ENCODE measurements at places on chromosomes 1 and 21. TPM values are rescaled to one million over a fixed set of nuclear protein-coding genes. Genes with fewer than 3 reads are reported as not detected.

- no peak overlapping the region for H3K4me3 ChIP-seq
- H3K4me1 ChIP-seq: no peaks in the 10 kb centered on the region
- DNase-seq: peak; percentile 85
Measured at GRCh38 chr1:175146529-175147213, 45.9 kb downstream of the KIAA0040 start.

DNA sequence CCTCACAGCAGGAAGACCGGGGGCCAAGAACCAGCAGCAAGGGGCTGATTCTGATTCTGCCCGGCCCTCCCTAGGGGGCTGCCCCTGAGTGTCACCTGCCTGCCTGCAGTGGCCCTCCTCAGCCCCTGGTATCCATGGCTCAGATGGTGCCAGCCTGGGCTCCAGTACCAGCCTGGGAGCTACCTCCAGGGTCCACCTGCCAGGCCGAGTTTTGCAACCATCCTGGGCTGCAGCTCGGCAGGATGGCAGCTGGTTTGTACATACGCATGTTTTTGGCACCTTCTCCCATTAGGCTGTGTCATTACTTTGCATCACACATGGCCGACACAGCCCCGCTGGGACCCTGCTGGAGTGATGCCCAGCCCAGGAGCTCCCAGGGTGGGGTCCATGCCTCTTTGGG lies 93.3 kb upstream of the WNT4 start:
- no peaks in the 10 kb centered on the region for H3K4me1 ChIP-seq
- no peak overlapping the region for H3K27ac ChIP-seq
- no peak for DNase-seq
- peaks cover 15% of the 10 kb centered on the region for H3K27me3 ChIP-seq
- H3K4me3 ChIP-seq: no peak overlapping the region
- H3K36me3 ChIP-seq: no peaks in the 10 kb centered on the region

- H3K4me1 ChIP-seq: peaks cover 33% of the 10 kb centered on the region
- H3K4me3 ChIP-seq: no peak overlapping the region
- peak overlapping the region; percentile 36 for H3K27ac ChIP-seq
Measured at GRCh38 chr1:8599646-8600212, 217.7 kb downstream of the RERE start.

The CYP4A11 gene
- not detected for polyA plus RNA-seq

DNA sequence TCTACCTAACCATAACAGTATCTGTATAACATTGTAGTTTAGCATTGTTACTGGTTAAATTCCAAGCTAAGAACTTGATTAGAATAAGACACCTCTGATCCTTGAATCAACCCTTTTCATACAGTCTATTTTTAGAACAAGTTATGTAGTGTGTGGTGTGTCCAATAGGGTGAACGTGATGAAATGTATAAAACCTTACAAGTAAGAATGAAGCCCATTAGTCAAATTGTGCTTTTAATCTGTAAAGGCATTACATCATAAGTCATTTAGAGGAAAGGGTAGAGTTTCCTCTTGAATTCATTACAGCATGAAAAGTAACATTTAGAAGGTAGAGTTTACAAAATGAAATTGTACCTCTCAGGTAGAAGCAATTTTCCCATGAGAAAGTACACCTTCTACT lies 479.2 kb downstream of the LTN1 start:
- H3K4me3 ChIP-seq: no peak overlapping the region
- H3K27ac ChIP-seq: no peak overlapping the region
- peaks cover 5% of the 10 kb centered on the region for H3K4me1 ChIP-seq
- no peaks in the 10 kb centered on the region for H3K36me3 ChIP-seq

DNA sequence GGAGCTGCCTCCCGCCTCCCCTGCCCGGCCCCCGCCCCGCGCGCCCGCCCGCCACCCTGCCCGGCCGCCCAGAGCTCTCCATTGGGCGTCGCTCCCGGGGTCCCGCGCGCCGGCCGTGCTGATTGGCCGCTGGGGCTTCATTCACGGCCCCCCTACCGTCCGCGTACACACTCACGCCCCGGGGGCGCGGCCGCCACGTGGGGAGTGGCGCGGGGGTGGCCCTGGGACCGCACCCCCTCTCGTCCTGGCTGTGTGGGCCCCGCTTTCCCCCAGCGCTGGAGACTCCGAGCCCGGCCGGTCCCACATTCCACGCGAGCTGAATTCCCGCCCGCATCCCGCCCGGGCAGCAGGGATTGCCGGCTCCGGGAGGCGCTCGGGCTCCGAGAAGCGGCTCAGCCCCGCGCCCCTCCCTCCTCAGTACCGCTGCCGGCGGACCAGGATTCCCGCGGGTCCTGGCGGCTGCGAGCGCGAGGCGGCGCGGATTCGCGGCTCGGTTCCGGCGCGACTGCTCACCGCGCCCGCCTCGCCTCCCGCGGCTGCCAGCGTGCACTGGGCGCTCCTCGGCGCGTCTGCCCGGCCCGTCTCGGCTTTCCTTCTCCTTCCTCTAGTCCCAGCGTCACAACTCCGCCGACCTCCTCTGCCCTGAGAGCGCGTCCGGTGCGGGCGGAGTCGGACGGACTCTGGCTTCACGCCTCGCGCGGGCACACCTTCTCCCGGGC lies 450 bp upstream of the POU3F1 start:
- H3K27me3 ChIP-seq: peaks cover 54% of the 10 kb centered on the region
- H3K27ac ChIP-seq: no peak overlapping the region
- H3K4me3 ChIP-seq: peak overlapping the region; percentile 59
- peak; percentile 96 for DNase-seq

DNA sequence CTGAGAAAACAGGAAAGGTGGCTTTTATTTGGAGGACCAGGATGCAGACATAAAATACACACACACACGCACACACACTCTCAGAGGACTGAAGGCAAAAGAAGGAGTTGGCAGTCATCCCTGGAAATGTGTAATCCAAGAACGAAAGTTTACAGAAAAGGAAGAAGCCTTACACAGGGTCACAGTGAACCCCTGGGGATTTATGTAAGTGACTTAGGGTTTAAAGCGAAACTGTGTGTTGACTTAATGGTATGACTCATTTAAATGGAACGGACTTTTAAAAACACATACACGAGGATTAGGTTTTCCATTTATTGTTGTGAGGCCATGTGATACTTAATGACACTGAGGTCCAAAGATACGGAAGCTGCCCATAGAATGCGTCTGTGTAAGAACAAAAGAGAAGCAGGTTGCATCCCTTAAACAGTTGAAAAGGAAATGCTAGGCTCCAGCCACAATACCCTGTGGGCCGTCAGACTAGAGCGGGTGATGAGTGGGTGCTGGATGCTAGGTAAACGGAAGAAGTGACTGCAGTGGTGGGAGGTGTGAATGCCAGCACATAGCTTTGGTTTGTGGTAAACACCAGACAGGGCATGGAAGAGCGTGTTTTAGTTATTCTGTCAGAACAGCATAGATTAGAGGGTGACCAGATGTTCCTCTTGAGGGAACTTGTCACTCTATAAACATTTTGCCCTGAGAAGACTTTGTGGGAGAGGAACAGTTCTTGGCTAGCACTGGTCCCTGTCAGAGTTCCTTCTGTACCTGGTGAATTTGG lies 21.6 kb upstream of the BCL10 start:
- peak overlapping the region; percentile 7 for H3K4me3 ChIP-seq
- H3K27ac ChIP-seq: peak overlapping the region; percentile 1
- peaks cover 17% of the 10 kb centered on the region for H3K4me1 ChIP-seq
- no peak for DNase-seq
- H3K27me3 ChIP-seq: no peaks in the 10 kb centered on the region
- no peaks in the 10 kb centered on the region for H3K36me3 ChIP-seq

DNA sequence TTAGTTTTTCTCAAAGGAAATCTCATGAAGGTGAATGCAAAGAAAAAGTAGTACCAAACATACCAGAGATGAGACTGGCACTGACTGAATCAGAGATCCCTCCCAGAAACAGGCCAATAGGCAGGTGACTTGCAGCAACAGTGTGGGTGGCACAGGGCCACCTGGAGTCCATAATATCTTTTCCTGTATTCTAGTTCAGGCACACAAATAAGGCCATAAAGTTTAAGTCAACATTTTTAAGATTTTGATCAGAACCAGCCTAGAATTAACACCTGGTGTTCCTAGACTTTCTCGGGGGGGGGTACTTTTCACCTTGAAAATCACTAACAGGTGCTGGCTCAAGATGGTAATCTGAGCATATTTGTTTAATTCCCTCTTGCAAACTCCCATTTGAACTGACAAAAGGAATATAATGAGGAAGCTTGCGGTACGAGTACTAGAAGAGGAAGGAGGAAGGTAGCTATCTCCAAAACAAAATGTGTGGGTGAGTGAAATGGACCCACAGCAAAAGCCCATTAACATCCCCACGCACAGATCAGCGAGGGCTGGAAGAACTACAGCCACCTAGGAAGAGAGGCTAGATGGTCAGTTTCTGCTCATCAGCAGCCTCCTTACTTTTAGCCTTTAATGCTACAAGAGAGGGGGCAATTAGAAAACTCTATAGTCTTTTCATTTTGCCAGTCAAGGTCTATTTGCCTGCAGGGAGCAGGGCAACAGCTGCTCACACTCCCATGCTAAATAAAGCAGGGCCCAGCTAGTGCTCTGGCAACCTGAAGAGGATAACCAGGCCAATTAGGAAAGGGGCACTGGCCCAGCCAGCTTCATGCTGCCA lies 18.9 kb downstream of the SDE2 start:
- H3K27me3 ChIP-seq: no peaks in the 10 kb centered on the region
- DNase-seq: no peak
- H3K4me3 ChIP-seq: no peak overlapping the region
- no peak overlapping the region for H3K27ac ChIP-seq
- H3K36me3 ChIP-seq: peaks cover 46% of the 10 kb centered on the region
- H3K4me1 ChIP-seq: no peaks in the 10 kb centered on the region

The FMOD gene
- polyA plus RNA-seq: not detected

DNA sequence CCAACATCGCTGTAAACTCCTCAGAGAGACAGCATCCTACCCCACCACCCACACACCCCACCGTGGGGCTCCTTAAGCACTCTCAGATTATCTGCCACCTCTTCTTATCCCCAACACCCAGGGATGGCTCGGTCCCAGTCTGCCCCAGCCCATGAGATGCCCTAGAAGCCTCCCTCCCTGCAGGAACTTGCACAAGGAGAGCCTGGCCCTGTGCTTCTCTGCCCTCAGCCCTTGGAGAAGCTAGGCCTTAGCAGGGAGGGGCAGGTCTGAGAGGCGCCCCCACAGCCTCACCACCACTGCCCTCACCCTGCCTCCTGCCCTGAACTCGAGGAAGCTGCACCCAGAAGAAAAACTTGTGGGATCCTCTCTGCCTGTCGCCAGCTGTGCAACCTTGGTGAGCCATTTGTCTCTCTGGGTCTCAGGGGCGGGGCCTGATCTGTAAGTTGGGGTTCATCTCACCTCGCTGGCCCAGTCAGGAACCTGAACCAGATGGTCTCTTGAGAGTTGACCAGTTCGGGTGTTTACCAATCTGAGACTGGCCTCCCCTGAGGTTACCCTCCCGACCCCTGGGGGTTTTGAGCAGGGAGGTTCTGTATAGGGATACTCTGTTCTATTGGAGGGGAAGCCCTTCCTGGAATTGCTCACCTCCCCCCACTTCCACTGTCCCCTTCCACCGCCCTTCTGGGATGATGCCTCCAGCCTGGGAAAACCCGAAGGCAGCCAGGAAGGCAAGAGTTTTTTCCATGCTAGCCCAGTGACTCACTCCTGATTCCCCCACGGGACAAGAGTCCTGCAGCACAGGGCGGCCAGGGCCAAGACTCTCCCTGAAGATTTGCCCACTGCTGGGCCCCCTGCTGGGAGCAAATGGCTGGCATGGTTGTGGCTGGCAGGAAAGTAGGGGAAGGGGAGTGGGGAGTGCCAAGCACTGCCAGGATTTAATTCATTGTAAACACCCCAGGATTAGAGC lies at the start of gene S100A3:
Gene S100A3 (minus strand): TSS at position 537 of the 967 bp plus-strand sequence. CDS start 773 bp downstream, outside the sequence.
- no peaks in the 10 kb centered on the region for H3K27me3 ChIP-seq
- H3K36me3 ChIP-seq: no peaks in the 10 kb centered on the region
- H3K4me1 ChIP-seq: peaks cover 65% of the 10 kb centered on the region
- H3K4me3 ChIP-seq: no peak within 1 kb of the TSS
- peak within 1 kb of the TSS; percentile 91 for H3K27ac ChIP-seq

DNA sequence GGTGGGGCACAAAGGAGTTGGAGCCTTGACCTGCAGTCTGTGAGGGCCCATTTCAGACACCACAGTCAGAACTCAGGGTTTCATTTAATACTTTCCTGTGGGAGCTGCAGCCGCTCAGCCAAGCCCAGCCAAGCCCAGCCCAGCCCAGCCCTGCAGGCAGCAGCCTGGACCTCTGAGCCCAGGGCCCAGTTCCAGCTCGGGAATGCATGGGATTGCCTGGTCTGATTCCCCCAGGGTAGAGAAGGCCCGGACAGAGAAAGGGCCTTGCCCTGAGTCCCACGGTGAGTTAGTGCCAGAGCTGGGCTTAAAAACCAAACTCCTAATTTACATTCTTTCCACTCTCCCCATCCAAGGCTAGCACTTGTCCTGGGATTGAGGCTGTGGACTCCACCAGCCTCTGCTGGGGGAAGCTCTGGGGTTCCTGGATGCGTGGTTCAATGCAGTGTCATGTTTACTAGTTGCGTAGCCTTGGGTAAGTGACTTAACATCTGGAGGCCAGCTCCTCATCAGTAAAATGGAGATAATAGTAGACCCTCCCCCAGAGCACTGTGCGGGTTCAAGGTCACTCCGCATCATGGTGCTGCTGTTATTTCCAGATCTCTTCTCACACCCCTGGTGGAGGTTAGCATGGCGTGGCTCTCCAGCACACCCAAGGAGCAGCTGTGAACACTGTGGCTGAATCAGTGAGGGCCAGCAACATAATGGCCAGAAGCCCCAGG lies 29.2 kb upstream of the PKP1 start:
- H3K27ac ChIP-seq: no peak overlapping the region
- no peaks in the 10 kb centered on the region for H3K36me3 ChIP-seq
- H3K27me3 ChIP-seq: no peaks in the 10 kb centered on the region
- H3K4me1 ChIP-seq: peaks cover 11% of the 10 kb centered on the region
- peak; percentile 19 for DNase-seq

DNA sequence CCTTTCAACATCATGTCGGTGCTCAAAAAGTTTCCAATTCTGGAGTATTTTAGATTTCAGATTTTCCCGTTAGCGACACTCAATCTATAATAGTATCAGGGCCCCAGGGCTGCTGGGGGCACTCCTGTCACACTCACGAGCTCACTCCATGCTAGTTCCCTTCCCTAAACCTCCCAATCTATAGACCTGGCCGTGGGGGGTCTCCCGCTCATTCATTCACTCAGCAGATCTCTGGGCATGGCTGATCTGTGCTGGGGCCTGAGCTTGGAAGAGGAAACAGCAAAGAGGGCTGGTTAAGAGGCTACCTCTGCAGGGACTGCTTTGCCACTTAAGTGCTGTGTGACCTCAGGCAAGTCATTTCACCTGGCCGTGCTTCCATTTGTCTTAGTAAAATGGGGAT lies 46.8 kb upstream of the LAPTM5 start:
- H3K36me3 ChIP-seq: no peaks in the 10 kb centered on the region
- H3K4me1 ChIP-seq: peaks cover 22% of the 10 kb centered on the region
- no peak overlapping the region for H3K4me3 ChIP-seq
- no peak overlapping the region for H3K27ac ChIP-seq

- no peak for DNase-seq
- H3K4me1 ChIP-seq: no peaks in the 10 kb centered on the region
- no peak overlapping the region for H3K4me3 ChIP-seq
- peak overlapping the region; percentile 34 for H3K27ac ChIP-seq
- peaks cover 31% of the 10 kb centered on the region for H3K27me3 ChIP-seq
- H3K36me3 ChIP-seq: no peaks in the 10 kb centered on the region
Measured at GRCh38 chr21:38645282-38645681, 147.0 kb upstream of the ERG start.

GRCh38 chr1:17207046-17207445 lies 2.1 kb downstream of the PADI1 start:
- DNase-seq: no peak
- H3K4me3 ChIP-seq: no peak overlapping the region
- no peaks in the 10 kb centered on the region for H3K27me3 ChIP-seq
- no peak overlapping the region for H3K27ac ChIP-seq

- H3K36me3 ChIP-seq: no peaks in the 10 kb centered on the region
- peak; percentile 81 for DNase-seq
- H3K27ac ChIP-seq: no peak overlapping the region
- no peak overlapping the region for H3K4me3 ChIP-seq
Measured at GRCh38 chr1:6178751-6179563, 1.2 kb downstream of the CHD5 start.

Measured in SK-N-SH (cell line).